ENCODE measurements at places on chromosomes 2 and 18.

GRCh38 chr2:75098856-75099255 lies 100.5 kb downstream of the TACR1 start:
- peak; percentile 19 for DNase-seq

DNA sequence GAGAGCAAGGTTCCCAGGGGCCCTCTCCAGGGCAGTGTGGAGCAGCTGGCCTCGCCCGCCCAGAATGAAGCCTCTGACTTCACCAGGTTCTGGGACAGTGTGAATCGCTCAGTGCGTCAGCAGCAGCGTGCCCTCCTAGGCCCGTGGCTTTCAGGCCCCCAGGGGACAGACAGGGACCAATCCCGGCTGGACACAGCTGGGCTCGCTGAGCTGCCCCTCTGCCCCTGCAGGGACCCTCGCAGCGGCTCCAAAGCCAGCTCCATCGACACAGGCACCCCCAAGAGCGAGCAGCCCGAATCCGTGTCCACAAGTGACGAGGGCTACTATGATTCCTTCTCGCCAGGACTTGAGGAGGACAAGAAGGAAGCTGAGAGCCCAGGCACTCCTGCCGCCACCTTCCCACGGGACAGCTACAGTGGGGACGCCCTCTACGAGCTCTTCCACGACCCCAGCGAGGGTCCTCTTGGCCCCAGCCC lies 7.6 kb downstream of the AMER3 start:
- no peak for DNase-seq

- DNase-seq, result no peak
Measured at GRCh38 chr2:45119038-45119437, 109.8 kb upstream of the SIX2 start.

DNA sequence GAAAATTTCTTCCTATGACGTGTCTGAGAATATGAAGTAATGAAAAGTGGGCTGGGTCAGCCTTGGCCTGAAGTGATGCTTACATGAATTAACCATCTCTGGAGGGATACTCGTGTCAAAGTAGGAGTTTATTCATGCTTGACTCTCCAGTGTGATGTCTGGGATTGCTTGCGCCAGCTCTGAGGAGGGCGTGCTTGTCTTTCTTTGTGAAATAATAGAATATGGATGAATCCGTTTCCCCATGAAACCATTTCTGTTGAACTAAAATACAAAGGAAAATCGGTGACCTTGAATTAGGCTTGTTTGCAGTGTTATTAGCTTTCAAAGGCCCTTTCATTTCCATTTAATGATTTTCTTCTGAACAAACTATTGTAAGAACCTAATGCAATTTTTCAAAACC lies 77.9 kb downstream of the EML6 start:
- DNase-seq, result peak; percentile 46

DNA sequence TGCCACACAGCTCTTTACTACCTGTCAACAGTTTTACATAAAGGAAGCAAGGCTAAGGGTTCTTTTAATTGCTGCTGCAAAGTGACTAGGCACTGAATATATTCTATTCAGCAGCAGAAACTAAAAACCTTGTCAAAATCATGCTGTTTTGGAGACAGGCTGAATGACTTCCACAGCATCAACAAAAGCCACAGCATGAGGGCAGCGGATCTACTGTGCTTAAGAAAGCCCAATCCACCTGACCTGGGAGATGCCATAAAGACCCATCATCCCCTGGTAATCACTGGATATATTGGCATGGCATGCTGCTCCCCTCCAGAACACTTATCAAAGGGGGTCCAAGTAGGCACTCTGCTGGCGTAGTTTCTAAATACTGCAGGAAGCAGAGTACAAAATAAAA lies 715.1 kb upstream of the SLC8A1 start:
- DNase-seq, result no peak

DNA sequence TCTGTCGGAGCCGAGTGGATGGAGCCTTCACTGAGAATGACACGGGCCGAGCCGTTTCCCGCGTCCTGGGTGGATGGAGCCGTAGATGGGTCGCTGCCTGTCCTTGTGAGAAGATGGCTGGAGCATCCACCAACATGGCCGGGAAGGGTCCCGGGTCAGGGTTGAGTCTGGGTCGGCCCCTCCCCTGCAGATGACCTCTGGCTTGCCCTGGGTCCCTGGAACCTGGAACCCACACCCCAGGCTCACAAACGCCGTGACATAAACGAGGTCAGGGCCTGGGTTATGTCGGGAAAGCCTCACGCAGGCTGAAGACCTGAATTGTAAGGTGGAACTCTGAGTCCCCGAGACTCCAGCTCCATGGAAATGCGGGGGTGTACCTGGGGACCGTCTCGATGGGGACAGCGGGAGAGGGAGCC lies 94.9 kb downstream of the NFATC1 start:
- no peak for DNase-seq

- DNase-seq, result no peak
Measured at GRCh38 chr2:203704430-203704829, 2.0 kb upstream of the CD28 start.

GRCh38 chr2:212669761-212670160 lies 131.2 kb upstream of the ERBB4 start:
- DNase-seq, result no peak

DNA sequence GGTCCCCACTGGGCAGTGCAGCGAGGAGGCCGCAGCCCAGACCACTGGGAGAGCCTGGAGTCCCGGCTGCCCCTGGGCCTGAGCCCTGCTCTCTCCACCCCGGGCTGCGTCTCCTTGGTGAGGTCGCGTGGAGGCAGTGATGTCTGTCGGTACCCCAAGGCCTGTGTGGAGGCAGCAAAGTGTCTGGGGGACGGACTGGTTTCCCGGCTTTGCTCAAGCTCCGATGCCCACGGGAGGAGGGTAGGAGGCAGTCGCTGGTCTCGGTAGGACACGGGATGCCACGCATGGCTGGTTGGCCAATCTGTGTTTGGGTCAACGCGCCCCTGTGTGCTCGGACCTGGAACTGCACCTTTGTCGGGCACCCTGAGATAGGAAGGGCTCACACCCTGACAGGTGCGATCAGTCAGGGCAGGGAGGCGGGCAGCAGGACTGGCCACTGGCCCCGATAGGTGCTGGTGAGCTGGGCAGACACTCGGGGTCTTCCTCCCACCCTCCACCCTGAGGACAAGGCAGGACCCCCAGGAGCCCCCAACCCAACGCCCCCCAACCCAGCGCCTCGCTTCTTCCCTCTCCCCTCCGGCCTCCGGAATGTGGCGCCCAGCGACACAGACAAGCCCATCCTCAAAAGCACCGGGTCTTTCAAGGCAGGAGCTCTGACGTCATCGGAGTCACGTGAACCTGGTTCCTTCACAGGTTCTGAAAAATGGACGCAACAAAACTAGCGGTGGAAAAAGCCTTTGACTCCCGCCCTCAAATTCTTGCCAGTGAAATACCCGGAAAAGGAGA lies 288.6 kb downstream of the NDUFA10 start:
- no peak for DNase-seq

- no peak for DNase-seq
Measured at GRCh38 chr2:83782122-83782521, 677.0 kb downstream of the SUCLG1 start.

GRCh38 chr2:23926290-23926749 lies 603 bp downstream of the ATAD2B start:
- peak; percentile 60 for DNase-seq

DNA sequence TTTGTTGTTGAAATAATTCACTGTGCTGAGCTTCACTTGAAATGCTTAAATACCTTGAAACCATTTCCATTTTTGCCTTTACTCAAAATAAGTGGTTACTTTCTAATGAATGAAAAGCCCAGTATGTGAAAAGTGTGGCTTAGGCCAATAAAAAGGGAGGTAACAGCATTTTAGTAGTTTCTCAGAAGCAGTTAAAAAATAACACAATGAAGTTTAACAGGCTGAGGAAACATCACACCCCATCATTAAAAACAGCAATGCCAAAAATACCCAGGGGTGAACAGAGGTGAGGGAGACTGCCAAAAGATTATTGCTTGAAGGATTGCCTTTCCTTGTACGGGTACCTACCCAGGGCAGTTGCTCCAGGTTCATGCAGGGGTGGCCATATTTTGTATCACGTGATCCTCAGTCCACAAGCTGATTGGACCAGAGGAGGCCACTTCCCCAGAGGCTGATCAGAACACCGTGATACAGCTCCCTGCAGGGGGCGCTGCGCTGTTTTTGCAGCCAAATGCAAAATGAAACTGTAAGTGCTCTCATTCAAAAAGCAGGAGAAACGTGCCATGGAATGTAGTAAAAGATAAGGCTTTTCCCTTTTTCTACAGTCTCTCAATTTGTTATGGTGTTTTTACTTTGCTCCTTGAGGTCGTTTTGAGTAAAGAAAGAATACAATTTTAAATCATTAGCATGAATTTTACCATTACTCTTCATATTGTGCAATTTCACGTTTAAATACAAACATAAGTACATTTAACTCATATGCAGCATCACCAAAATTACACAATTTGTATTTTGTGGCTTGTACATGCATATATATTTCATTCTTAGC lies 70.2 kb upstream of the SH3BP4 start:
- DNase-seq, result peak; percentile 67

GRCh38 chr2:208573569-208573968 lies 167.0 kb downstream of the PTH2R start:
- no peak for DNase-seq

All from NCI-H2227 treated with DMSO at 0.1 percent for 48 hours (cell line).